ENCODE measurements at places on chromosomes 16 and 17. TPM values are rescaled to one million over a fixed set of nuclear protein-coding genes. Genes with fewer than 3 reads are reported as not detected.

Gene TMEM98
- 245 TPM for polyA plus RNA-seq

DNA sequence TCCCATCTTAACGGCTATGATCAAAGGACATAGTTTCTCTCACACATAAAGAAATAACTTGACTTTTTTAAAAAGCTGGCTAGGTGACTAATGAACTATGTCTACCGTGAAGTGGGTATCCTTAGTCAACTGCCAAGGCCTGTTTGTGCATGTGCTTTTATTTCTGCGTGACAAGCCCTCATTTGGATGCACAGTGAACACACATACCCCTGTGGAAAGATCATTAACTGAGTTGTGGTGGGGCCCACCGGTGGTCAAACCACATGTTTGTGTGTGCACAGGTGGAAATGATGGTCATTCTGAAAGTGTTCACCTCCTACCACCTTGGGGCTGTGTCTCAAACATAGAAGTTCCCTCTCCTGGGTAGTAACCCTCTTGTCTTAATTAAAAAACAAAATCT is 256.1 kb upstream of the SALL1 start:
- DNase-seq: no peak

GRCh38 chr17:17766744-17767120 is 70.1 kb downstream of the SREBF1 start:
- no peak for DNase-seq

Gene CES1
- 0.86 TPM for polyA plus RNA-seq

GRCh38 chr17:7130621-7131422 is 16.2 kb upstream of the ASGR2 start:
- no peak for DNase-seq

- DNase-seq: no peak
Measured at GRCh38 chr16:76614269-76614668, 337.1 kb downstream of the CNTNAP4 start.

GRCh38 chr17:50087912-50088405 is 7.2 kb upstream of the PDK2 start:
- DNase-seq: no peak

DNA sequence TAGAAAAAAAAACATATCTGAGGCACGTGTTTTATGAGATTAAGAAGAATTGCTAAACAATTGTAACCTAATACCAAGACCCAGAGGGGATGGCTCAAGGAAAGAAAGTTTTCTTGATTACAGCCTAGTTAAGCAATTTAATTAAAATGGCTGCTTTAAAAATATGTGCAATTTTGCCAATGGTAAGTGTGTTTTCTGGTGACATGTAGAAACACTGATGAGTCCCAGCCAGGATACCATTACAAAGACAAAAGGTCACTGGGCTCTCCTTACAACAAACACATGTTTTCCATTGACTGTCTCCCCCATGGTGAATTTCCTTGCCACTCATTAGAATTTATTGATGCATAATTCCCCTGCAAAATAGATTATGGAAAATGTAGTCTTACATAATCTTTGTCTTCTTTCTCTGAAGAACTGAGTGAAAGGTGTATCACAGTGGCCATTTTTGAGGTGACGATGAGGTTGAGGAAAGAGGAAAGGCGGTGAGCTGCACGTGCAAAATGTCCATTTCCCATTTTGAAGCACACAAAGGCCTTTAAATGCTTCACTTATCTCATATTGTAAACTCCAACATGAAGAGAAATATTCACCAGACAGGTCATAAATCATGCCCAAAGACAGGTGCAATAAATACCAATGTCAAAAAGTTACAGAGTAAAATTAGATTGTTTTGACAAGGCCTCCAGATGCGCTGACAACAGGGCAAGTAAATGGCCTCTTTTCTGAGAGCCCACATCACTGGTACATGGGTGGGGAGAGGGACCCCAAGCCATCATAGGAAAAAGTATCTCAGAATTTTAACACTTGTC is 696.9 kb downstream of the KCNJ2 start:
- no peak for DNase-seq

DNA sequence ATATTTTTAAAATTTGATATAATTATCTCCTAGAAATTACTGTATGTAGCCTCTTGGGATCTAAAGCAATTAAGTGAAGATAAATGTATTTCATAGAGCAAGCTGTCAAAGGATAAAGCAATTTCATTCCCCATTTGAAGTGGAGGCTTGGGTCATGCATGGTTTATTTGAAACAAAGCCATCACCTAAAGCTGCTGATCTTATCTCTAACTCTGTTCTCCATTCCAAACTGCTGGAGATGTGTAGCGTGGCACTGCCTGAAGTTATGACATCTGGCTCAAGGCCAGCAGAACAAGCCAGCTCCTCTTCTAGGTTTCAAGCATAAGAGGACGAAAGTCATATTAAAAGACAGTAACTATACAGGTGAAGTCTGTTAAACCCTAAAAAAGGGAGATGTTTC is 83.9 kb downstream of the HIC1 start:
- no peak for DNase-seq

Gene C16orf89
- polyA plus RNA-seq: 5.5 TPM

- DNase-seq: no peak
Measured at GRCh38 chr17:64611369-64611768, 50.7 kb downstream of the SMURF2 start.

DNA sequence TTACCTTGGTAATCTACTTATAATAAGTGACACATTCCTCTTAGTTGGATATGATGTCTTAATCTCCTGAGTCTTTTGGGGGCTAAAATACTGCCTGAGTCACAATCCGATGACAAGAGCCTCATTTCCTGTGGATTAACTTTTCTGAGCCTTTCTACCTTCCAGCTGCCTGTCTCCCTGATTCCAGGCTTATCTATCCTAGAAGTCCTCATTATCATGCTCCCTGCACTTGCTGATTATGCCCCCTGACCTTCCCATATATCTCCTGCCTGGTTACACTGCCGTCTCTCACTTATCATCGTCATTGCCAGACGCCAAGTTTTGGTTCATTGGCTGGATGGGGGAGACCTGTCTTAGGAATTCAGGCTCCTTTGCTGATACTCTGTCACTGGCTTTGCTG is 727.4 kb upstream of the CA10 start:
- DNase-seq: no peak

Gene KARS1
- 148 TPM for polyA plus RNA-seq

GRCh38 chr16:14300705-14301168 is 229.6 kb downstream of the MRTFB start:
- DNase-seq: no peak

Gene PDILT
- polyA plus RNA-seq: not detected

- no peak for DNase-seq
Measured at GRCh38 chr16:90015586-90016338, 3.5 kb downstream of the DBNDD1 start.

Gene CACNG1
- not detected for polyA plus RNA-seq

Gene DNAH17
- polyA plus RNA-seq: 1.8 TPM

DNA sequence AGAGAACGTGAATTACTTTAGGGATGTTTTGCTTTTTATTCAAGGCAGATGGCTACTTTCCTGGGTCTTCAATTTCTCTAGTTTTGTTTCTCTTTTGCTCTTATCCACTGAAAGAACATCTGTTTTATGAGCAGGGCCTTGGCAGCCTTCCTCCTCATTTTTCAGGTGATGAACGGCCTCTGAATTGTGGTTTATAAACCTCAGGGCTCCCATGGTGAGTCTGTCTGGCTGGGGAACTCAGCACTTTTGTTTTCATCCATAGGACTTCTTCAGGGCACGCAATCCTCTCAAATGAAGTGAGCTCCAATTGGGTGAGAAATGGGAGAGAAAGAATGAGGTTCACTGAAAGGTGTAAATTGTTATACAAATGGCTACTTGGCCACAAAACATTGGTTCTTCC is 186.4 kb upstream of the ERCC4 start:
- DNase-seq: no peak

DNA sequence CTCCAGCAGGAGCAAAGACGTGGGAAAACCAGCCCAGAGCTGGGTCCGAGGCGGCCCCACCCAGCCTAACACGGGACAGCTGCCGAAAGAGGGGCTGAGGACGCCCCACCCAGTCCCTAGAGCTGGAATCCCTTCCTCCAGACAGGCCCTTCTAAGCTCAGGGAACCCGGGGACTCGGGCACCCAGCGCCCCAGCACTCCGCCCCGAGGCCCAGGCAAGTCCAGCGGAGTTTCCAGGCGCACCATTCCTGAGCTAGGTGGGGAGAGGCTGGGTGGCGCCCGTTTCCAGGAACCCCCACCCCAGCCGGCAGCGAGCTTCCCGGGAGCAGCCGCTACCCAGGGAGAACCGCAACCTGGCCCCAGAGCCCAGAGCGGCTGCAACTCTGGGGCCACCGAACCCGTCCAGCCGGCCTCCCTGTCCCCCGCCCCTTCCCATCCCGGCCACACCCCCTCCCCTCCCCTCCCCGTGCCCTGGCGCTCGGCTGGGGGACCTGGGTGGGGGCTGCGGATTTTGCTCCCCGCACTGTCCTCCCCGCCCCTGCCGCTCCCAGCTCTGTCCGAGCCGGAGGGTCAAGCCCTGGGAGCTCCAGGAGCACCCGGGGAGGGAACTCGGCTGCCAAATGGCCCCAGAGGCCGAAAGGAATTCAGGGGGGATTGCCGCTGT is 536 bp downstream of the TMC6 start:
- DNase-seq: no peak

Gene CLEC3A
- 0.09 TPM for polyA plus RNA-seq

DNA sequence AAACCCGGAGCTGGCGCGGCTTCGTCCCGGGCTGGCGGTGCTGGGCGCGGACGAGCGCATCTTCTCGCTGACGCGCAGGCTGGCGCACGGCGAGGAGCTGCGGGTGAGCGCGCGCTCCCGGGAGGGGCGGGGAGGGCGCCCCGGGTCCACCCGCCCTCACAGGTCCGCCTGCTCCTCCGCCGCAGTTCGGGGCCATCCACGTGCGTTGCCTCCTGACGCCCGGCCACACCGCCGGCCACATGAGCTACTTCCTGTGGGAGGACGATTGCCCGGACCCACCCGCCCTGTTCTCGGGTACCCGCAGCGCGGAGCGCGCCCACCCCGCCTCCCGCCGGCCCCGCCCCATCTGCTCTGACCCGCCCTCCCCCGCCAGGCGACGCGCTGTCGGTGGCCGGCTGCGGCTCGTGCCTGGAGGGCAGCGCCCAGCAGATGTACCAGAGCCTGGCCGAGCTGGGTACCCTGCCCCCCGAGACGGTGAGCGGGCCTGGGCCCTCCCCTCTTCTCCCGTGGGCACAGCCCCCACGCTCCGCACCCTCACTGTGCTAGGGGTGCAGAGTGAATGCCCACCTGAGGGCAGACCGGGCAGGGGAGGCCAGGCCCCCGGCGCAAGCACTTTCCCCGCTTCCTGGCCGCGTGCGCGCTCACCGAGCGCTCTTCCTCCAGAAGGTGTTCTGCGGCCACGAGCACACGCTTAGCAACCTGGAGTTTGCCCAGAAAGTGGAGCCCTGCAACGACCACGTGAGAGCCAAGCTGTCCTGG is 1.4 kb downstream of the HAGHL start:
- no peak for DNase-seq

DNA sequence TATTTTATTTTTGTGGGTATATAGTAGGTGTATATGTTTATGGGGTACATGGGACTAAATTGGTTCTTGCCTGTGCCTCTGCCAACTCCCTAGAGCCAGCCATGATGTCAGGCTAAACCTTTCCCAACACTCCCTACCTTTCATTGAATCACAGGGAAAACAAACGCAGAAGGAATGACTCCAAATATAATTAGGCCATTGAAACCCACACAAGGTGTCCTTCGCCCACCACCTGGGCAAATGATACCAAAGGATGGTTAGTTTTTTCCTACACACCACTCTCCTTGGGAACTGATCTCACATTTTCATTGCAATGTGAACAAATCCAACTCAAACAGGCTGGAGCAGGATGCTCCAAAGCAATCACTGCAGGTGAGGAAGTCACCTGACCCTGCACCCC is 27.5 kb downstream of the WSB1 start:
- no peak for DNase-seq

Gene IGF2BP1
- polyA plus RNA-seq: 15.1 TPM

Gene IQCK
- 49.5 TPM for polyA plus RNA-seq

Gene GLYR1
- 123 TPM for polyA plus RNA-seq

DNA sequence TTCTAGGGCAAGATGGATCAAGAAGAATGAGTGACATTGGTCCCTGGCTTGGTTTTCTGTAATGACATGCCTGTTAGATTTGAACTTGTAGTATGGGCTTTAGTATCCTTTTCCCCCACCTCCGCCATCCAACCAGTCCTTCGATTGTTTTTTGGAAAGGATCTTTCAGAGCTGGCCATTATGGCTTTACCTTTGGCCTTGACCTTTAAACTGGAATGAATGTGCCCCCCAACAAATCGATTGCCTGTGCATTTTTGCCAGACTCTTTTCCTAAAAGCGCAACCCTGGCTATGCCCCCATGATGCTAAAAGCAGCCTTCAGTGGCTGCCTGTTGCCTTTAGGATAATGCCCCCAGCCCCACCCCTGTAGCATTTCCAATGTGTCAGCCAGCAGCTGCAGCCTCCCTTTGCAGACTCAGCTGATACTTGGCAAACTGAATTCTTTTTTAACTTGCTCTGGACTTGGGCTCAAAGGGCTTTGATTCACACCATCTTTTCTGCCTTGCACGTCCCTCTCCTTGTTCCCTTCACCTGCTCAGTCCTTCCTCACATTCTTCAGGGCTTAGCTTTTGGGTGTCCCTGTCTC is 4.0 kb downstream of the GPRC5C start:
- DNase-seq: no peak

DNA sequence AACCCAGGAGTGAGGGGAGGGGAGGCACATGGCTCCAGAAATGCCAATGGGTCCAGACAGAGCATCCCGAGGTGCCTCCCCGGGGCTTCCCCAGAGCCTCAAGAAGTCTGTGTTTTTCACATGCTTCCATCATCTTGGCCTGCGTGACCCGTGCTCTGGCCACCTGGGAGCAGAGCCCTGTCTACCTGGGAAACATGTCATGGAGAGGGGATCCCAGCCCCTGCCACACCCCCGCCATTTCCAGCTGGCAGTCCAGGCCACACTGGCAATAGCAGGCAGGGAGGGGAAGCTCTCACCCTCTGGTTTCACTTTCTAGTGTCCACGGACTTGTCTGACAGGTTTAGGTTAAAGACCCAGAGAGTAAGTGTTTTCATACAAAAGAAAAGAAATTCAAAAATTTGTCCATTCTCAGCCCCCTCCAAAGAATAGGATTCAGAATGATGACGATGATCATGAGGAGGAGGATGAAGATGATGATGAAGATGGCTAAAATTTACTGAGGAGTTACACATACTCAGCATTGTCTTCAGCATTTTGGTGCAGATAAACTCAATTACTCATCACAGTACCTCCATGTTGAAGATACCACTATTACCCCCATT is 9.0 kb downstream of the SMIM5 start:
- DNase-seq: no peak
